ENCODE measurements at places on chromosomes 7 and 10.

DNA sequence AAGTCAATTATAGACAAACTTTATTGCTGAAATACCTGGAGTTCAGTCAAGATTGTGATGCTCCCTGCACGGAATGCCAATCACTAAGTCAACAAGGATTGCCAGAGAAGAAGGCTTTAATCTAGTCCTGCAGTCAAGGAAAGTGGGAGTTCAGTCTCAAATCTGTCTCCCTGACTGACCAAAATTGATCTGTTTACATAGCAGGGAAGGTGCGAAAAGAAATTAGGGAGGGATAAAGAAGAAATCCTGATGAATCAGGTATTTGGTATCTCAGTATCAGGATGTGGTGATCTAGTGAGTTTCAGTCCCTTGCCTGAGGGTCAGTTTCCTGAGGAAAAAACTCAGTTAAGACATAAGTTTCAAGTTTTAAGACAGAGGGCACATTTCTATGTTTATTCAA is 2.1 kb upstream of the AKR1D1 start:
- DNase-seq: no peak

DNA sequence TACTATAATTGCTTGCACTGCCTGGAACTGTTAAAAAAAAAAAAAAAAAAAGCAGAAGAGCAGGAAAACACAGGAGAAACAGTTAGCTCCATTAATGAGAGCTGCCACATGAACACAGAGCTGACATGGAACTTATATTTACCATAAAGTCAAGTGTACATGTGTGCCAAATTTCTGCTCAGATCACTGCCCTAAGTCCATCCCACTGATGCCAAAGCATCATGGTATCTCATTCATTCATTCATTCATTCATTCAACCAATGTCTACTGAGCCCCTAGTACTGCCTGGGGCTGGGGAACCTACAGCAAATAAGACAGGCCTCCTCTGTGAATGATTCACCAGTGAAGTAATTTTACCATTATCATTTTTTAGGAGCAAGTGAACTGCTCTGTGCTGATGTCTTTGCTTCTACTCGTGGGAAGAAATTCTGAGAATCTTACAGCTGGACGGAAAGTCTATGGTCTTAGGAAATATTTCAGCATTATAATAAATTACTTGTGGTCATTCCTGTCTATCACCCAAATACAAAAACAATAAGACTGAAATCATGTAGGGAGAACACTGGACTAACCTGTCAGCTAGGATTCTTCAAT is 58.8 kb upstream of the ABLIM1 start:
- DNase-seq: no peak

DNA sequence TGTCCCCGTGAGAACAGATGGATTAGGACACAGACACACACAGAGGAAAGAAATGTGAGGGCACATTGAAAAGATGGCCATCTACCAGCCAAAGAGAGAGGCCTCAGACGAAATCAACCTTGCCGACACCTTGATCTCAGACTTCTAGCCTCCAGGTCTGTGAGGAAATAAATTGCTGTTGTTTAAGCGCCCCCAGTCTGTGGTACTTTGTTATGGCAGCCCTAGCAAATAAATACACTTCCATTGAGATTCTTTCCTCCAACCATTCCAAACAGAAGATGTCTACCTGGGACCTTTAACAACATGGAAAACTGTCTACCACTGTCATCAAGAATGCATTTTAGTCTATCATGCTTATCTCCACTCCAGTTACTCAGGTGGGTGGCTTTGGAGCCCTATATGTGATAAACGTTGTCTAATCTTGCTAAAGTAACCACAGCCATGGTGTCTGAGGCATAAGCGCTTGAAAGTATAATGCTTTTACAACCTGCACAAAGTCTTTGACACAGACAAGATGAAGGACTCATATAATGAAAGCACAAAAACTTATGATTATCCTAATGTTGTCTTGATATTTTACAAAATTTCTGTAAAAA is 244.3 kb downstream of the MTERF1 start:
- no peak for DNase-seq

DNA sequence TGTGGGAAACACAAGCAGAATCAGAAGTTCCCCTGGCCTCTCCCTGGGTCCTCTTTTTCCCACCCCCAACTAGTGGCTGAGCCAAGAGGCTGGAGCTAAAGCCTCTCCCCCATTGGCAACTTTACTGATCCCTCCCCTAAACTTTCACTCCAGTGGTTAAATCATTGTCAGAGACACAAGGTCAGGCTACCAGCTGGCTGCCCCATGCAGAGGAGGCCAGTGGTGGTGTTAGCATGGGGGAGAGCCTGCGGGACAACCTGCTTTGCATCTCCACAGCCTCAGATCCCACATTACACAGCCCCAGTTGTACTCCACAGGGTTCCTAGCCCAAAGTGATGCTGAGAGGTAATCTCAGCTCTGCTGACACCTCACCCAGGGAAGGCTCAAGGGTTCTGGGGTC is 21.0 kb downstream of the NEUROG3 start:
- DNase-seq: no peak

- DNase-seq: no peak
Observed at GRCh38 chr10:32349968-32350738, 3.2 kb upstream of the EPC1 start.

- no peak for DNase-seq
Observed at GRCh38 chr10:31011665-31012022, 20.0 kb downstream of the ZNF438 start.

- DNase-seq: no peak
Observed at GRCh38 chr7:115293628-115294240, 371.8 kb downstream of the MDFIC start.

DNA sequence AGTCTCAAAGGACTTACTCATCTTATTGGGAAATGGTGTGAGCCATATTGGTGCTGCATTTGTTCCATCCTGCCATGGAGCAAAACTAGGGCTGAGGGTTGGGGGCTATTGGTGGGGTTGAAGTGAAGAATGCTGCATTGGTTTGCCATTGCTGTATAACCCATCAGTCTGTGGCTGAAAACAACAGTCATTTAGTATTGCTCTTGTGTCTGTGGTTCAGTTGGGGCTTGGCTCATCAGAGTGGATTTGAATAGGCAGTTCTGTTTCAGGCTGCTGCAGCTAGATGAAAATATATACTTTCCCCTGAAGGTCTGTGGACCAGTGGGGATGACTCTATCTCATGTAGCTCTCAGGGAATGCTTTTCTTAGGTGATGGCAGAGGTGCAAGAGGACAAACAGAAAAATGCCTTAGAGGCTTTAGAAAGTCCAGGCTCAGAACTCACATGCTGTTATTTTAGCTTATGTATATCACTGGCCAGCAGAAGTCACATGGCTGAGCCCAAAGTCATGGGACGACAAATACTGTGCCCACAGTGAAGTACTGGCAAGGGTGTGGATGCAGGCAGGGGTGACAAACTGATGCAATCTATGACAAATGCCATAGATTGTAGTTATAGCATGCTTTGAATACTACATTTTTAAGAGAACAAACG is 15.2 kb upstream of the EXOC6 start:
- DNase-seq: no peak
